H9 (cell line): ENCODE measurements at places on chromosomes 6 and 20. TPM values are rescaled to one million over a fixed set of nuclear protein-coding genes. Genes with fewer than 3 reads are reported as not detected.

DNA sequence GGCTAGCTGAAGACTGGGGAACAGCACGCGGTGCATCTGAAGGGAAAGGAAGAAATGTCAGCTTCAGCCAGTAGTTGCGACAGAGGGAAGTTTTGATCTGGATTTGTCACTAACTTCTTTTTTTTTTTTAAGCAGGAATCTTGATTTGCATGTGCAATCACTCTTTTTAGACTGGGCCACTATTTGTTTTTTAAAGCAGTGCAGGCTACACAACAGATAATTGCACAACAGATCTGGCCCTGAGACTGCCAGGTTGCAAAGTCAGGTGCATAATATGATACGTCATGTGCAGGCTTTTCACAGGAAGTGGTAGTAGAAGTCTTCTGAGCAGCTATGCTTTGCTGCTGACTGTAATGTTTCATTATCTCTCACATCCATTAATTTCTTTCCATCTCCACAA lies 13.5 kb downstream of the PFDN4 start:
- no peak overlapping the region for H3K4me3 ChIP-seq
- peaks cover 5% of the 10 kb centered on the region; the same call in 1 of the 2 replicates for H3K4me1 ChIP-seq
- no peak for DNase-seq
- no peak overlapping the region for H3K27ac ChIP-seq
- H3K36me3 ChIP-seq, result peaks cover 6% of the 10 kb centered on the region; the same call in 2 of the 3 replicates

- no peak overlapping the region for H3K27ac ChIP-seq
- H3K27me3 ChIP-seq, result no peaks in the 10 kb centered on the region
- no peak overlapping the region for H3K4me3 ChIP-seq
- peaks cover 9% of the 10 kb centered on the region for H3K36me3 ChIP-seq
These were observed 43.8 kb upstream of the FOXQ1 start for GRCh38 chr6:1267790-1268762.

GRCh38 chr6:163867518-163868292 lies 453.2 kb downstream of the QKI start:
- no peaks in the 10 kb centered on the region for H3K36me3 ChIP-seq
- H3K27ac ChIP-seq, result no peak overlapping the region
- no peaks in the 10 kb centered on the region; the same call in 1 of the 2 replicates for H3K4me1 ChIP-seq
- peak; percentile 60 for DNase-seq

GRCh38 chr20:48668451-48668946 lies 159.3 kb downstream of the PREX1 start:
- no peaks in the 10 kb centered on the region for H3K27me3 ChIP-seq
- peaks cover 10% of the 10 kb centered on the region for H3K36me3 ChIP-seq
- H3K4me1 ChIP-seq, result no peaks in the 10 kb centered on the region
- DNase-seq, result no peak

- H3K27me3 ChIP-seq, result no peaks in the 10 kb centered on the region
- H3K4me1 ChIP-seq, result peaks cover 21% of the 10 kb centered on the region; the same call in 1 of the 2 replicates
- no peak for DNase-seq
These were observed 2.1 kb downstream of the PLCG1 start for GRCh38 chr20:41139227-41140093.

- no peaks in the 10 kb centered on the region for H3K36me3 ChIP-seq
- DNase-seq, result no peak
- H3K4me3 ChIP-seq, result no peak overlapping the region
- H3K27ac ChIP-seq, result no peak overlapping the region
- peaks cover 4% of the 10 kb centered on the region; the same call in 1 of the 2 replicates for H3K27me3 ChIP-seq
These were observed 3.4 kb upstream of the FAM110A start for GRCh38 chr20:830011-830521.

DNA sequence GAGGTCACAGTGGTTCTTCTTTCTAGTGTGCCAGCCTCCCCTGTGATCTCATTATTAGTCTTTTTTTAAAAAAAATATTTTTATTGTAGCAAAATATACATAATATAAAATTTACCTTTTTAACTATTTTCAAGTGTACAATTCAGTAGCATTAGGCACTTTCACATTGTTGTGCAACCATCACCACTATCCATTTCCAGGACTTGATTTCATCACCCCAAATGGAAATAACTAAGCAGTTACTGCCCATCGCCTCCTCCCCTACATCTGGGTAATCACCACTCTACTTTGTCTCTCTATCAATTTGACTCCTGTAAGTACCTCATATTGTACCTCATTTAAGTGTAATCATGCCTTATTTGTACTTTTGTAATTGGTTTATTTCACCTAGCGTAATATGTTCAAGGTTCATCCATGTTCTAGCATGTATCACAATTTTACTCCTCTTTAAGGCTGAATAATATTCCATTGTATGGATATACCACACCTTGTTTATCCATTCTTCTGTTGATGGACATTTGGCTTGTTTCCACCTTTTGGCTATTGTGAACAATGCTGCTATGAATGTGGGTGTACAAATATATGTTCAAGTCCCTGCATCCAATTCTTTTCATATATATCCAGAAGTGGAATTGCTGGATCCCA lies 68.6 kb upstream of the FYN start:
- no peak for DNase-seq
- peaks cover 6% of the 10 kb centered on the region; the same call in 2 of the 3 replicates for H3K36me3 ChIP-seq
- H3K27ac ChIP-seq, result no peak overlapping the region
- H3K4me1 ChIP-seq, result no peaks in the 10 kb centered on the region
- no peaks in the 10 kb centered on the region for H3K27me3 ChIP-seq
- no peak overlapping the region for H3K4me3 ChIP-seq

DNA sequence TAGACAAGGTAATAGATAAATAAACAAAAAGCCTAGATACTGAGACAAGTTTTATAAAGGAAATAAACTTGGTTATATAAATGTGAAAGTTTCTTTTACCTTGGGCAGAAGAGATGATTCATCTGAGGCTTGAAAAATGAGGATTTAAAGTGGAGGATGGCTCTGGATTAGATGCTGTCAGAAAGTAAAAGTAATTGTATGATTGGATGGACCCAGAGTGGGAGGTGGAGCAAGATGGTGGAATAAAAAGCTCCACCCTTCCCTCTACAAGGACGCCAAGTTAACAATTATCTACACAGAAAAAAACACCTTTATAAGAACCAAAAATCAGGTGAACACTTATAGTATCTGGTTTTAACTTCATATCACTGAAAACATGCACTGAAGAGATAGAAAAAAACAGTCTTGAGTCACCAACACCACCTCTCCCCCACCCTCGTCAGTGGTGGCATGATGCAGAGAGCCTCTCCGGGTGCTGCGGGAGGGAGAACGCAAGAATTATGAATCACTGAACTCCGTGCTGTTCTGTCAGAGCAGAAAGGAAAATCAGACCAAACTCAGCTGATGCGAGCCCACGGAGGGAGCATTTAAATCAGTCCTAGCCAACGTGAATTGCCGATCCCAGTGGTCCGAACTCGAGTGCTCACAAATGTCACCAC lies 84.7 kb upstream of the GJE1 start:
- peaks cover 5% of the 10 kb centered on the region; the same call in 1 of the 2 replicates for H3K36me3 ChIP-seq
- no peak overlapping the region for H3K4me3 ChIP-seq
- H3K27ac ChIP-seq, result no peak overlapping the region
- H3K27me3 ChIP-seq, result no peaks in the 10 kb centered on the region
- DNase-seq, result no peak

- no peaks in the 10 kb centered on the region for H3K36me3 ChIP-seq
- no peak for DNase-seq
- H3K27me3 ChIP-seq, result peaks cover 3% of the 10 kb centered on the region; the same call in 1 of the 2 replicates
- H3K27ac ChIP-seq, result no peak overlapping the region
- H3K4me3 ChIP-seq, result no peak overlapping the region
- H3K4me1 ChIP-seq, result 0 out of 2 replicates have a peak, but pooled peaks cover 2% of the 10 kb centered on the region
These were observed 3.8 kb downstream of the RIN2 start for GRCh38 chr20:19761841-19762240.

DNA sequence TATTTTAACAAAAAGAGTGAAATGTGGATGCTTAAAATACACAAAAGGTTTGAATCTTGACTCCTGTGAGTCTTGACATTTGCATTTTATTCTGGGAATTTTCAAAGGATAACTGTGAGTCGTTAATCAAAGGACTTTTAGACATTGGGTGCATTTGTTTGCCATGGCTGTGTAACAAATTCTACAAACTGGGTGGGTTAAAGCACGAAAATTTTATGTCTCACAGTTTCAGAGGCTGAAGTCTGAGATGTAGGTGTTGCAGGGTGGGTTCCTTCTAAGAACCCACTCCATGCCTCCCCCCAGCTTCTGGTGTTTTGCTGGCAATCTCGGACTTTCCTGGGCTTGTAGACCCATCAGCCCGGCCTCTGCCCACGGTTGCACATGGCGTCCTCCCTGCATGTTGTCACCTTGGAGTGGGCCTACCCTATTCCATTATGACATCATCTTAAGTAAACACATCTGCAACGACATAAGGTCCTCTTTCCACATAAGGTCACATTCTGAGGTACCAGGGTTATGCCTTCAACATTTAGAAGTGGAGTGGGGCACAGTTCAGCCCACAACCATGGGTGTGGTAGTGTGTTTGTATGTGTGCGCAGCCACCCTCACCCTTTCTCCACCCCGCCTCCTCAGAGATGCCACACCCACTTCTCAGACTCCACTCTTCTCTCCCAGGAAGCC lies 113.1 kb downstream of the FOXA2 start:
- DNase-seq, result no peak
- no peak overlapping the region for H3K4me3 ChIP-seq
- H3K36me3 ChIP-seq, result no peaks in the 10 kb centered on the region
- no peak overlapping the region for H3K27ac ChIP-seq

DNA sequence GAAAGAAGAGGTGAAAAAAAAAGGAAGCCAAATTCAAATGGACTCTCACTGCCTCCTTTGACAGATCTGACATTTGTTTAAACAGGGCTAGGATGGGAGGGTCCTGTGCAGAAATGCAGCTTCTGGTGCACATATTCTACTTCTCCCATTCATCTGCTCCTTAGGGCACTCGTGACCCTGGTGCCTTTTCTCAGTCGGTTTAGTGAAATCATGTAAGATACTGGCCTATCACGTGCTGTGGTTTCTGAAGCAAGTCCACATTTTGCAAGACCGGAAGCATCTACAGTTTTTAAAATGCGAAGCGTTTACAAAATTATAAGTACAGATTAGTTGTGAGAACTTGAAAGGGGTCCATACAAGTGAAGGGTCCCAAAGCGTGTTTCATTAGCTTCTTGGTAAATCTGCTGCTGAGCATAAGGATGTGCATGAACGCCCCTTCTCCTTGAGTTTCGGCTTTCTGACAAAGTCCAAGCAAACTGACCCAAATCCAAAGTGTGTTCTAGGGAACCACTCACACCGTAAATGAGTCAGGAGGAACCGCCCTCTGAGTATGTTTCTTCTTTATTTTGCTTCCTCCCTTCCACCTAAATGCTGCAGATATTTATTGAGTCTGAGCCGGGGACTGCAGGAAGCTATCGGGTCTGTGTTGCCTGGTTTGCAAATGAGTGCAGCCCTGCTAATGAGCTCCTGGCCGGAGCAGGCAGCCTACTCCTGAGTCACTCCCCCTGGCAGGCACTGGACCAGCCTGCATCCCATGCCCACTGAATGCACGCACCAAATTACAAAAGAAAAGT lies 323.8 kb upstream of the JARID2 start:
- H3K27ac ChIP-seq, result no peak overlapping the region
- H3K27me3 ChIP-seq, result no peaks in the 10 kb centered on the region
- DNase-seq, result peak; percentile 55
- H3K4me3 ChIP-seq, result 0 out of 3 replicates have a peak overlapping the region, but pooled peaks have one; percentile 35

GRCh38 chr6:126513198-126513597 lies 173.3 kb downstream of the CENPW start:
- H3K4me3 ChIP-seq, result no peak overlapping the region
- DNase-seq, result no peak
- H3K27ac ChIP-seq, result no peak overlapping the region
- H3K36me3 ChIP-seq, result no peaks in the 10 kb centered on the region
- H3K27me3 ChIP-seq, result no peaks in the 10 kb centered on the region

GRCh38 chr20:37579106-37579505 lies 51.4 kb upstream of the BLCAP start:
- DNase-seq, result no peak
- no peaks in the 10 kb centered on the region; the same call in none of the 2 replicates for H3K4me1 ChIP-seq

DNA sequence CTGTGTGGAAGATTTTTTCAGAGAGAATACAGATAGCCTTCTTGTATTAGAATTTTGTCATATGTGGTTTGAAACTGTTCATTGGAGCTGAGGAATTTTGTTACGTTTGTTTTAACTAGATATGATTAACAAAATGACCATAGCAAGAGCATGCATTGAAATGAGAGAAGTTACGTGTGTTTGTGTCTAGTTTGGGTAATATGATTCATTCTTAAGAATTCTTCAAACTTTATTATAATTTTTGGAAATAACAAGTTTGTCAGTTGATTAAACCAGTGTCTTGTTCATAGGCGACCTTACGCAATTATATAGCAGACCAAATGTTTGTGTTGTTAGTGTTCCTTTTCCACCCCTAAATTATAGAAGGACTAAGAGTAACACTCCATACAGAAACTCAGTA lies 5.5 kb downstream of the GMNN start:
- no peaks in the 10 kb centered on the region for H3K4me1 ChIP-seq
- H3K4me3 ChIP-seq, result no peak overlapping the region
- no peak overlapping the region for H3K27ac ChIP-seq

GRCh38 chr6:143605906-143606521 lies 71.8 kb upstream of the PHACTR2 start:
- no peaks in the 10 kb centered on the region for H3K36me3 ChIP-seq
- H3K4me1 ChIP-seq, result no peaks in the 10 kb centered on the region
- H3K4me3 ChIP-seq, result no peak overlapping the region
- no peaks in the 10 kb centered on the region for H3K27me3 ChIP-seq
- H3K27ac ChIP-seq, result no peak overlapping the region

DNA sequence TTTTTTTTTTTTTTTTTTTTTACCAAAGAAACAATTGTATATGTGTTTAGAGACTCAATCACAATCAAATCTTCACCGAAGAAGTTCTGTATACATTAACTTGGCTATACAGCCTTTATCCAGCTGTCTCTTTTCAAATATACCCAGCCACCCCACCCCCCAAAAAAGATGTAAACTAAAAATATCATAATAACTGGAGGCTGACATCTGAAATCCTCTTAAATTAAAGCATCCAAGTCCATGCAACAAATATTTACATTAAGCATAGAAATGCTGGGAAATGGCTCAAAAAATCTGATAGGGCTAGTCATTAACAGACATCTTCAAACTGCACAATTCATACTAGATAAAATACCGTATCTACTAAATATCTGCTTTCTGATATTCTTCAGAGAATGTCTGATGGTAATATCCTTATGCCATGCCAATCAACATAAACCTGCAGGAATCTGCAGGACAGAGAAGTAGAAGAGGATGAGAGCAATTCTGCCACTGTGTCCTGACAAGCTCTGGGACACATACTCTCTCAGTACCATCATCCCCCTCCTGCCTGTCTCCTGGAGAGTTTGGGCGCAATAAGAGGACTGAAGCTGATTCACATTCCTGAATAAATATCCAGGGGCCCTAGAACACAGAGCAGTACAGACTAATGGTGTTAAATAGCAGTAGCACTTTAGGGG lies 152.4 kb downstream of the KIF6 start:
- H3K4me1 ChIP-seq, result no peaks in the 10 kb centered on the region
- no peak for DNase-seq
- H3K27ac ChIP-seq, result no peak overlapping the region
- no peak overlapping the region for H3K4me3 ChIP-seq
- no peaks in the 10 kb centered on the region for H3K27me3 ChIP-seq

- peak overlapping the region; percentile 85 for H3K4me3 ChIP-seq
- no peaks in the 10 kb centered on the region; the same call in 1 of the 2 replicates for H3K4me1 ChIP-seq
- no peak overlapping the region for H3K27ac ChIP-seq
- no peak for DNase-seq
- H3K36me3 ChIP-seq, result peaks cover 13% of the 10 kb centered on the region
These were observed 586 bp upstream of the NQO2 start for GRCh38 chr6:2998998-2999617.

Gene HELZ2
- total RNA-seq, result 27.9 and 29.3 TPM in 2 replicates

Gene SRSF3
- 954 and 960 TPM in 2 replicates for total RNA-seq

Gene STMND1
- total RNA-seq, result not detected in 2 replicates

Gene BTNL2
- total RNA-seq, result not detected in 2 replicates

Gene PACRG
- total RNA-seq, result 0.26 TPM in 2 replicates

Gene TINAG
- total RNA-seq, result not detected in 2 replicates

Gene TRAPPC3L
- total RNA-seq, result not detected in 2 replicates

Gene GPR6
- 0.20 TPM in 1 of 2 replicates, not detected in the other for total RNA-seq

Gene SAMD3
- total RNA-seq, result 0.26 and 0.39 TPM in 2 replicates
